ENCODE measurements at places on chromosomes 2 and 18.

DNA sequence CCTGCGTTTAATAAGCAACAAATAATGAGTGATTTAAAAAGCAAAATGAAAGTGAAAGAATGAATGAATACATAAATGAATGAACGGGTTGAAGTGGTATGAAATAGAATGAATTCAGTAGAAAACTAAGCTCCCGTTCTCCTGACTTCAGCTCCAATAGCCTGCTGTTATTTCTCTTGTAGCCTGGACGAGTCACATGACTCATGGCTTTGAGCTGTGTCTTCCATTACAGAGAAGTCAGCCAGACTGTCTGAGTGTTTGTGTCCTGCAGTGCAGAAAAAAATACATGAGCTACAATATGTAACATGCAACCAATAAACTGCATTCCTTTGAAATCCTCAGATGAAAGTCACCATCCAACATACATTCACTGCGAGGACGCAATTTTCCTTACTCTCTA is 21.2 kb downstream of the SCG2 start:
- DNase-seq = no peak

DNA sequence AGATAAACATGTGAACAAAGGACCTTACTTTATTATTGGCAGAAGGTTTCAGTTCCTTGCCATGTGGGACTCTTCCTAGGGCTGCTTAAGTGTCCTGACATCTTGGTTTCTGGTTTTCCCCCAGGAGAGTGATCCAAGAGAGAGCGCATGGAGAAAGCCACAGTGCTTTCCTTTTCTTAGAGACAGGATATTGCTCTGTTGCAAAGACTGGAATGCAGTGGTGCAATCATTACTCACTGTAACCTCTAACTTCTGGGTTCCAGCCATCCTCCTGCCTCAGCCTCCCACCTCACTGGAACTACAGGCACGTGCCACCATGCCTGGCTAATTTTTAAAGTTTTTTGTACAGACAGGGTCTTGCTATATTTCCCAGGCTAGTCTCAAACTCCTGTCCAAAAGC is 38.1 kb upstream of the TCF7L1 start:
- no peak for DNase-seq

- DNase-seq = no peak
Observed at GRCh38 chr2:197897960-197898678, 93.7 kb downstream of the PLCL1 start.

GRCh38 chr2:203412546-203413331 is 84.5 kb downstream of the ABI2 start:
- no peak for DNase-seq

- DNase-seq = no peak
Observed at GRCh38 chr2:134154246-134154645, 99.6 kb upstream of the MGAT5 start.

GRCh38 chr2:3972377-3972776 is 269.0 kb downstream of the DCDC2C start:
- DNase-seq = no peak

GRCh38 chr18:58803978-58804377 is 60.7 kb upstream of the ZNF532 start:
- DNase-seq = no peak

DNA sequence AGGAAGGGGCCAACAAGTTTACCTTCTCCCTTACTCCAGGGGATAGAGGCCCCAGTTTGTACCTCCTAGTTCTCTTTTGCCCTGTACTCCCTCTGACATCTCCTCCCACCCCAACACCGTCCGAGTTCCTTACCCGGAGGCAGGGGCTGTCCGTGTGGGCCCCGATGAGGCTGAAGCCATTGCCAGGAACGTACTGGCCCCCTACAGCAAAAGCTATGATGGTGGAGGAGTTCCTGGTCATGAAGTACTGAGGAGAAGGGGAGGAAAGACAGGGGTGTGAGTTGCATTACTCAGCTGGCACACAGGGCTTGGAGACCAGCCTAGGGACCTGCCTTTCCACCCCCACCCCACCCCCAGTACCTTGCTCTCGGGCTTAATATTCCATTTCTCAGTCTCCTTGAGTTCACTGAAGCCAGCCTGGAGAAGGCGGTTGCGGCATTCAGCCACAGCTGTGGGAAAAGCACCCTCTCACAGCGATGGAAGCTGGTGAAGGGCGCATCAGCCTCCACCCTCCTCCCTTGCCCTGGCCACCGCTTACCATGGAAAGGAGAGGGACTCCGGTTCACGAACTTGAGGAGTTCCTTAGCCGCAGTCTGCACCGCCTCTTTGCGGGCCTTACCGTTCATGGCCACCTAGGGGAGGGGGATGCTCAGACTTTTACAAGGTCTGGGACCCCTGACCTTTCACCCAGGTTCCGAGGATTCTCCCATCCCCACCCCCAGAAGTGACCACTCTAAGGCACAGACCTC is 1.0 kb downstream of the DNPEP start:
- DNase-seq = peak; percentile 33

DNA sequence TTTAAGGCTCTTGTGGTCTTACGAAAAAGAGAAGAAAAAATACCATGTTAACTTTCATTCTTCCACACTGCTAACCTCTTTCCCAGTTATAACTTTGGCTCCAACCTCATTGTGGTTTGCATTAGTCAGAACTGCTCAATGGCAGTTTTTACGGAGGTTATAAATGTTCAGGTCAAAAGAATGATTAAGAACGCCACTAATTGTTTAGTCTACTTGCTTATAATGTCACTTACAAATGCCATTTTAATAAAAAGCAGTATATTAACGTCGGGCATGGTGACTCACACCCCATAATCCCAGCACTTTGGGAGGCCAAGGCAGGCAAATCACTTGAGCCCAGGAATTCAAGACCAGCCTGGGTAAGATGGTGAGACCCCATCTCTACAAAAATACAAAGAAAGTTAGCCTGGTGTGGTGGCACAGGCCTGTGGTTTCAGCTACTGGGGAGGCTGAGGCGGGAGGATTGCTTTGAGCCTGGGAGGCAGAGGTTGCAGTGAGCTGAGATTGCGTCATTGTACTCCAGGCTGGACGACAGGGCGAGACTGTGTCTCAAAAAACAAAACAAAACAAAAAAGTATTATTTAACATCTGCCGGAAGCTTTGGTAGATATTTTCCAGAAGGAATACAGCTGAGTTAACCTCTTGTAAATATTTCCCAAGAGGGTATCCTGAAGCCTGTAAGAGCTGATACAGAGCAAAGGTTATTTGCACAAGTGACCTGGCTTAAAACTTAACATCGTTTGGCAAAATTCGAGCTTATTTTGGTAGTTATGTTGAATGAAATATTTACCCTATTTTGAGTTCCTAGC is 5.1 kb downstream of the AGPS start:
- DNase-seq = no peak

GRCh38 chr2:54570925-54571694 is 115.0 kb downstream of the SPTBN1 start:
- peak; percentile 71 for DNase-seq

- no peak for DNase-seq
Observed at GRCh38 chr2:41950666-41950960, 97.2 kb upstream of the PKDCC start.

GRCh38 chr2:65819963-65820362 is 387.6 kb upstream of the SPRED2 start:
- DNase-seq = no peak

- no peak for DNase-seq
Observed at GRCh38 chr2:121356058-121356640, 71.1 kb upstream of the TFCP2L1 start.

- DNase-seq = no peak
Observed at GRCh38 chr18:57210107-57210715, 63.3 kb downstream of the BOD1L2 start.

DNA sequence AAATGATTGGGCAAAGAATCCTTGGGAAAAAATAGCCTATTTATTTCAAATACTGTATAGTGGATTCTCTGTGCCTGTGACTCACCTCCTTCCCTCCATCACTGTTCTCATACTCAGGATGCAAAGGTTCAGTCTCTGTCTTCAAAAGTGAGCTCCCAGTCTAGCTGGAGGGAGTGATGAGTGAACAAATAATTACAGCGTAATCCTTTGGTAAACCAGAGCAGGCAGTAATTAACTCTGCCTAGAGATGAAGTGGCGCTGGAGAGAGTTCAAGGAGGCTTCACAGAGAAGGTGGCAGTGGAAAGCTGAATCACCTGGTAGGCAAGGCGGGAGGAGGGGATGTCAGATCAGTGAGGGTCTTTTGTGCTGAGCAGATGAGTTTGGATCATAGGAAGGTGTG is 6.5 kb downstream of the DGUOK start:
- DNase-seq = no peak

- no peak for DNase-seq
Observed at GRCh38 chr18:36808681-36809080, 20.1 kb downstream of the TPGS2 start.

Measured in T-cell (primary cell).